ENCODE measurements at places on chromosomes 12 and 14. TPM values are rescaled to one million over a fixed set of nuclear protein-coding genes. Genes with fewer than 3 reads are reported as not detected.

LDHB gene
- 15.6 TPM for total RNA-seq

MED6 gene
- 27.2 TPM for total RNA-seq

ACSS3 gene
- 6.6 TPM for total RNA-seq

RIN3 gene
- total RNA-seq, result 43.6 TPM

FRS2 gene
- total RNA-seq, result 39.8 TPM

SRRM4 gene
- total RNA-seq, result not detected

AQP6 gene
- total RNA-seq, result not detected

GLIPR1L1 gene
- total RNA-seq, result not detected

ASPG gene
- total RNA-seq, result 7.4 TPM

PTCSC3 gene
- total RNA-seq, result not detected

SLC10A1 gene
- not detected for total RNA-seq

RNASE2 gene
- not detected for total RNA-seq

CCDC177 gene
- not detected for total RNA-seq

FOXN4 gene
- not detected for total RNA-seq

GZMH gene
- not detected for total RNA-seq

REM2 gene
- 1.7 TPM for total RNA-seq

KRT72 gene
- 2.3 TPM for total RNA-seq

ANG gene
- total RNA-seq, result 20.1 TPM

CGRRF1 gene
- total RNA-seq, result 11.6 TPM

HHIPL1 gene
- 2.5 TPM for total RNA-seq

P2RX2 gene
- total RNA-seq, result not detected

TAS2R30 gene
- 6.2 TPM for total RNA-seq

LTB4R2 gene
- 16.2 TPM for total RNA-seq

LMO3 gene
- total RNA-seq, result 6.6 TPM

RHOJ gene
- total RNA-seq, result 43.7 TPM

RNF212B gene
- total RNA-seq, result not detected

MFAP5 gene
- total RNA-seq, result 67.4 TPM

KRT83 gene
- not detected for total RNA-seq

NEUROD4 gene
- total RNA-seq, result not detected

ATL1 gene
- total RNA-seq, result 6.6 TPM

PRIMA1 gene
- 4.1 TPM for total RNA-seq

ANO4 gene
- not detected for total RNA-seq

NKX2-1 gene
- not detected for total RNA-seq

KRT86 gene
- not detected for total RNA-seq

LAG3 gene
- total RNA-seq, result 1.3 TPM

ALDH1L2 gene
- total RNA-seq, result 2.4 TPM

ZNF705A gene
- total RNA-seq, result not detected
